ENCODE measurements at places on chromosomes 3 and 15.

- DNase-seq = no peak
Observed at GRCh38 chr3:53426918-53427317, 67.5 kb upstream of the CACNA1D start.

GRCh38 chr15:91032919-91033803 lies 10.8 kb upstream of the VPS33B start:
- DNase-seq = peak; percentile 48

GRCh38 chr3:118001380-118001779 lies 1033.3 kb downstream of the IGSF11 start:
- DNase-seq = no peak

DNA sequence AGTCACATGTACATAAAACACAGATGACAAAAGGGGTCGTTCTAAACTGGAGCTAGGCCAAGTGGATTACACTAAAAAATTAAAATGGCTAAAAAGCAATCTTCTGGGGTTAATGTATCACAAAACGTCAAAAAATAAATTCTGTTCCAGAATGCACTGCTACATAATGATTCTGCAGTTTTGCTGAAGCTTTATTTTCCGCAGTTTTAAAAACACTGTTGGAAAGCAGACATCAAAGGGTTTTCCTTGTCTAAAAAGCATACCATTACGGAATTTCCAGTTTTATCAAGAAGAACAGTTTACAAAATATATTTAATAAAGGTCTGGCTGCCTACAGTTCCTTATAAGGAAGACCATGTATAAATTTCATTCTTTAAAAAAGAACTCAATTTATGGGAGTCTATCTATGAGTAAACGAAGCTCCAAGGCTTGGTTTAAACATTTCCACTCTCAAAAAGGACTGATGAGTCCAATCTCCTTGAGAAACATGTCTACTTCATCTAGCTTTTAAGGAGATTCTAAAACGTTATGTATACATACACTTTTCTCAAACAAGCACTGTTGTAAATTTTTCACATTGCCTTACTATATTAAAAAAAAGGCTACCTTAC lies 1.3 kb downstream of the DMXL2 start:
- DNase-seq = no peak

DNA sequence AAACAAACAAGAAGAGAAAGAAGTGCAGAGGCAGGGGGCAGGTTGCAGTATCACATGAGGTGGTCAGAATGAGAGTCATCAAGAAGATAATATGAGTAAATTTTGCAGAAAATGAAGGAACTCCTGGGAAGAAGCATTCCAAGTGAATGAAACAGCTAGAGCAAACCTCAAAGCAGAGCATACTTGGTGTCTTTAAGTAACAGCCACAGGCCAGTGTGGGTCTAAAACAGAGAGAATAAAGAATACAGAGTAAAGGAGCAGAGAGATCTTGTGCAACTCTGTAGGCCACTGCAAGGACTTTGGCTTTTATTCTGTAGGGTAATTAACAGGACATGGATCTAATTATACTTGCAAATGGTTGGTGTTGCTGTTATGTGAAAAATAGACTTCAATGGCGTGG lies 81.3 kb downstream of the STAC start:
- DNase-seq = no peak

GRCh38 chr15:96042734-96043224 lies 287.7 kb upstream of the NR2F2 start:
- no peak for DNase-seq

DNA sequence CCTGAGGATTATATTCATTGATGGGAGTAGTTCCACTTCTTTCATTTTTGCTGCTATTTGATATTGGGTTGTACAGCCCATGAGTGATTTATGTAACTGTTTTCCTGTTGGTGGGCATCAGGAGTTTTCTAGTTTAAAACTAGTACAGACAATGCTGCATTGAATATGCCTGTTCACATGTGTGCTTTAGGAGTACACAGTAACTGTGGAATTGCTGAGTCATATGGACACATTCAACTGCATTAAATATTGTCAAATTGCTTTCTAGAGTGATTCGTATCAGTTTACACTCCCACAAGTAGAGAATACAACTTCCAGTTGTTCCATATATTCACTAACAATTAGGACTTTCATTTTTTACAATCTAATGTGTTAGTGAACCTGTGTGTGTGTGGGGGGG lies 59.8 kb upstream of the THSD4 start:
- no peak for DNase-seq

DNA sequence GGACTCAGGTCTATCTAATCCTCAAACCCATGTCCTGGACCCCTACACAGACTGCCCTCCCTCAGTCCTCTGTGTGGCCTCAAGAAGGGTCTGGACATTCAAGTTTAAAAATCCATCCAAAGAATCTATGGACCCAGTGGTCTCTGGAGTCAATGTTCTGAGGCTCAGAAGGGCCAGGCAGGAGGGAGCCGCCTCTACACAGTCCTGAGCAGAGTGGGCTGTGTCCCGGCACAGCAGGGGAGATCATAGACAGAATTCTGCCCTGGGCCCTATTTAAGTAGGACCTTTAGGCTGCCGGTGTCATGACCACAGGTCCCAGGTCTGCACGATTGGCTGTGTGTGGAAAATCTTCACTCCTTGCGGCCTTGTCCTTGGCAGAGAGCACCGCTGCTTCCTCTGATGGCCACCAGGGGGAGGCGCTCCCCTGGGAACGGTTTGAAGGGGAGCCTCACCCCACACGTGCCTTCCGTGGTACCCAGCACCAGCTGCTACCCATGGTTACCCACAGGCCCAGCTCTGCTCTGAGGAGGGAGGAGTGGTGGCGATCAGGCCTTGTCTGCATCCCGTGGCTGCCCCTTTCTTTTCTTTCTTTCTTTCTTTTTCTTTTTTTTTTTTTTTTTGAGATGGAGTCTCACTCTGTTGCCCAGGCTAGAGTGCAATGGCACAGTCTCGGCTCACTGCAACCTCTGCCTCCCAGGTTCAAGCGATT lies 37.9 kb downstream of the CHRD start:
- peak; percentile 68 for DNase-seq

DNA sequence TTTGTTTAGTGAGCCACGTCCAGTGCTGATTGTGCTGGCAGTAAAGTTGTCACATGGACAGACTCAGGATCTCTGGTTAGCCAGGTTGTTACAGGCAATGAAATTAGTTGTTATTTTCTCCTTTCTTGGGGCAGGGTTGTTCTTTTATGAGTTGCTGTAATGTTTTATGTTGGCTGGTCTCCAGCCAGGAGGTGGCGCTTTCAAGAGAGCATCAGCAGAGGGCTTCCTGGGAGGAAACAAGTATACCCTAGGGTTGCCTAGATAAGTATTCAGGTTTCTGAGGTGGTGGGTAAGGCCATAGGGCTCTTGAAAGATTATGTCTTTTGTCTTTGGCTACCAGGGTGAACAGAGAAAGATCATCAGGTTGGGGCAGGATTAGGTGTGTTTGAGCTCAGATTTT lies 14.5 kb upstream of the CFAP20DC start:
- no peak for DNase-seq

- DNase-seq = no peak
Observed at GRCh38 chr3:183548262-183548769, 7.2 kb downstream of the KLHL6 start.

Measured in CD4-positive, alpha-beta T cell treated with Interleukin-4 for 1 hour (primary cell).